Stimulated activated CD4-positive, alpha-beta T cell treated with anti-CD3 and anti-CD28 coated beads, Interleukin-1b, Interleukin-23, amount 100 ng/mL, for 1 hour (primary cell): ENCODE measurements at places on chromosomes 4 and X.

GRCh38 chr4:151436093-151436518 lies 27.1 kb downstream of the FHIP1A start:
- no peak for DNase-seq

- DNase-seq = no peak
These were observed 492.3 kb downstream of the MAGEE1 start for GRCh38 chrX:76919761-76920160.

- no peak for DNase-seq
These were observed 86.9 kb downstream of the MBNL3 start for GRCh38 chrX:132401935-132402334.

DNA sequence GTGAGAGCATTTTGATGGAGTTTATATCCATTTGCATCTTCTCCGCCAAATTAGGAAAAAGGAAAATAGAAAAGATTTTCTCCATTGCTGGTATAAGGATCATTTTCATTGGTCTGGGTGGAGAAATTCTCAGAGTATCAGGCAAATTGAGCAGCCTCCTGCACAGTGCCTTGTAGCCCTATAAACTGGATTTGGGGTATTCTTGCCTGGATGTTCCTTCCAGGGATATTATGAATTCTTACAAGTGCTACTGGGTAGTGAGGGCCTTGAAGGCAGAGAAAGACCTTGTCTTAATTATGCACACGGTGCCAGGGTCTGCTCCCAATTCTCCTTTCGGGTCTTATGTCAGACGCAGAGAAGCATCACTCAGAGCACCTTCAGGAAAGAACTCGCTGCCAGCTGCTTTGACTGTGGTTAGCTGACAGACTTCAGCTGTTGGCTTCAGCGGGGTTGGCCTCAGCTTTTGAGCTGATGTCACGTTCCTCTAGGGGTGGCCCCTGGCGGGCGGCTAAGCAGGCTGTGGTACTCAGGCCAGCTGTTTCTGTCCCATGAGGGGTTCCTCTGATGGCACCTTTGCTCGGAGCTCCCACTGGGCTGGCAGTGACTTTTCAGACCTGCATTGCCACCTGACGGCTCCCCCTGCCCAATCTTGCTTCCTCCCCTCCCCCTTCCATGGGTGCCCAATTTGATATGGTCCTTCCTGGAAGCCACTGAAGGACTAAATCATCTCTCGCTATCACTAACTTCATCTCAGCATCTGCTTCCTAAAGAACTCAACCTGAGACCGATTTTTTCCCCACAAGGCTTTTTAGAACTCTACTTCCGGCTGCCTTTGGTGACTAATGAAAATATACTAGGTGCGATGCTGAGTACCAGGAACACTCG lies 519.5 kb downstream of the BCOR start:
- DNase-seq = peak; percentile 7
